Stimulated activated CD8-positive, alpha-beta memory T cell treated with anti-CD3 and anti-CD28 coated beads, Interleukin-7, amount 100 ng/mL, for 48 hours (primary cell): ENCODE measurements at places on chromosomes 1 and 21.

GRCh38 chr21:37365517-37366481 is 774 bp upstream of the DYRK1A start:
- peak; percentile 37 for DNase-seq

- DNase-seq = no peak
Measured at GRCh38 chr21:28177124-28177523, 815.6 kb downstream of the LTN1 start.

DNA sequence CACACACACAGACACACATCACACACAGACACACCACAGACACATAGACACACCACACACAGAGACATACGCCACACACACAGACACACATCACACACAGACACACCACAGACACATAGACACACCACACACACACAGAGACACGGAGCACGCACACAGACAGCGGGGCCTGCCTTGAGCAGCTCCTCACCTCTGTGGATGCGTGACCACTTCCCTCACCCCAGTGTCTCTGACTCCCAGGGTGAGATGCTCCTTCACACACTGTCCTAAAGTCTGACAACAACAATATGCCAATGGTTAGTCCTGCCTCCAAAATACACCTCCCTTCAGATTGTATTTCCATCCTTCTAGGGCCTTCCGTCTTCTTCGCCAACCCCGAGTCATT is 48.2 kb downstream of the IER5 start:
- DNase-seq = no peak

DNA sequence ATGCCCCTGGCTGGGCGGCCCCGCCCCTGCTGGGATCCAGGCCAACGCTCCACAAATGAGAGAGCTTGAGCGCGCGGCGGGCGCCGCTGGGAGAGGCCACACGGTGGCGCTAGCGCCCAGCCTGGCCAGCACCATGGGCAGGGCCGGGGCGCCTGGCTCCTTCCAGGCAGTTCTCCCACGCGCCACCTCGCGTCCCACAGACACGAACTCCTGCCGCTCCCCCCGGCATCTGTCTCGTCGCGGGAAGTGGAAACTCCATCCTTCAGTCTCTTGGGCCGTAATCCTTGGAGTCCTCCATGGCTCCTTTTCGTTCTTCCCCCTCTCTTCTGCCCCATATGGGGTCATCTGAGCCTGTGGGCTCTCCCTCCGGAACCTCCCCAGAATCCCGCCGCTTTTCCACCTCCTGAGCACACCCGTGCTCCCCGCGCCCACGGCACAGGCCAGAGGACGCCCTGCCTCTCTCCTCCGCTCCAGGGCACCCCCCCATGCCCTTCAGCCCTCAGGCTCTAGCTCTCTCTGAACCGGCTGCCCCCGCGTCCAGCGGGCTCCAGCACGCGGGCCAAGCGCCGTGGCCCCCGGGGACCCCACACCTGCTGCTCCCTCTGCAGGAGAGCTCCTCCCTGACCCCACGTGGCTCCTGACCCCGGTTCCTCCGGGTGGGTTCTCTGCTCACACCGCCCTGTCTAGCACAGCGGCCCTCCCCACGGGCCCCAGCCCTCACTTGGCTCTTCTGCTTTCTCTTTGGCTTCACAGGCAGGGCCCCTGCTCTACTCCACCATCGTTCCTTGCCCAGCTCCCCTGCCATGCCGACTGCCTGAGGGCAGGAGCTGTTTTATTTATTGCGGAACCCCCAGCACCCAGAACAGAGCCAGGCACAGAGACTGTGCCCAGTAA is 31.9 kb upstream of the EDN2 start:
- peak; percentile 35 for DNase-seq

GRCh38 chr1:85240174-85240601 is 19.3 kb downstream of the C1orf52 start:
- no peak for DNase-seq

DNA sequence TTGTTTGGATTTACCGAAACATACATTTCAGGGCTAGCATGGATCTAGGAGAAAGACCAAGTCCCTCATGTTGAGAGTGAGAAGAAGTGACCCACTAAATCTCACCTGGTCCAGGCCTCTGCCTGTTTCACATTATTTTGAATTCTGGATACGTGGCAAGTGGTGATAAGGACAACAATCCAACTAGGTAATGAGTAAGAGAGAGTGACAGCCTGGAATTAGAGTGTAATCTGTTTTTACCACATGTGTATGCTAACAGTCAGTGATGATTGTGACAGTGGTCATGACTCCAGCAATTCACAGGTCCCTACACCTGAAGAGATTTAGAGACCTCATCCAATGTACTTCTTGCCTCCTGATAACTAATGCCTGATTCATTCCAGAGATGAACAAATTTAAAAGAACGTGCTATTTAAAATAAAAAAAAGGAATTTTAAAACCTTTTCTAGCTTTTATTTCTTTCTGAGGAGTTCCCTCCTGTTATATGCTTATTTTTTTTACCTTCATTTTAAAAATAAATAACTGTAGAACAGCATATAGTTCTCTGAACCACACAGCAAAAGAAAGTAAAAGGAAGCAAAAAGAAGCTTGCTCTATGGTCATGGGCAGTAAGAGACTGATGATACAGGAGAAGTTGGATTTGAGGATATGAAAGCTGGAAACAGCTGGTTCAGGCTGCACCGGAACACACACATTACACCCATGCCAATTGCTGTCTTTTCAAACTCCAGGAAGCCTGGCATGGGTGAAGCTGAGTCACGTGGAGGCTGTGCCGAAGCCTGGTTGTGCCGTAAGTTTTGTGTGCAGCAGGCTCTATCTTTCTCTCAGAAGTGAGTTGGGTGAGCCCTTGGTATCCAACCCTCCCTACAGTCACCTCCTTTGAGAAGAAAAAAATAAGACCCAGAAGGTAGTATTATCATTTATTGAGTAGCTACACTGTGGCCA is 14.7 kb downstream of the C1orf116 start:
- DNase-seq = no peak

DNA sequence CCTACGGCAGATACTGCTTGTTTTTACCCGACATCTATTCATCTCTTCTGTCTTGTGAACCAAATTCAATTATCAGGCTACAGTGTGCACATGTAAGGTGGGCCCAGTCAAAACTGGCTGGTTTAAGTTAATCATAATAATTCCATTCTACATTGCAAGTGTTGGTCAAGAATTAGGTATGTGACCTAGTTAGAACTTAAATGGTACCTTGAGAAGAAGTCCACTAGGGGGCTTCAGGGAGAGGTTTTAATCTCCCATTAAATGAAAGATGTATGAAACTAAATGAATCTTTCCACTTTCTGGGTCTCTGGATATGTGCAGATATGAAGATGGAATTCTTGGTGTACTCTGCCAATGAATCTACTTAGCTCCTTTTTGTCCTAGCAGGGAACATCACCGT is 187.1 kb downstream of the CDC42BPA start:
- no peak for DNase-seq

DNA sequence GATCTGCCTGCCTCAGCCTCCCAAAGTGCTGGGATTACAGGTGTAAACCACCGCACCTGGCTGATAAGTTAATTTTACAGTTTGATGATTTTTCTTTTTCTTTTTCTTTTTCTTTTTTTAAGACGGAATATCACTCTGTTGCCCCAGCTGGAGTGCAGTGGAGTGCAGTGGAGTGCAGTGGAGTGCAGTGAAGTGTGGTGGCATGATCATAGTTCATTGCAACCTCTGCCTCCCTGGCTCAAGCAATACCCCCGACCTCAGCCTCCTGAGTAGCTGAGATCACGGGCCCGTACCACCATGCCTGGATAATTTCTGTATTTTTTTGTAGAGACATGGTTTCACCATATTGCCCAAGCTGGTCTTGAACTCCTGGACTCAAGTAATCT is 84.4 kb upstream of the CXADR start:
- DNase-seq = no peak

DNA sequence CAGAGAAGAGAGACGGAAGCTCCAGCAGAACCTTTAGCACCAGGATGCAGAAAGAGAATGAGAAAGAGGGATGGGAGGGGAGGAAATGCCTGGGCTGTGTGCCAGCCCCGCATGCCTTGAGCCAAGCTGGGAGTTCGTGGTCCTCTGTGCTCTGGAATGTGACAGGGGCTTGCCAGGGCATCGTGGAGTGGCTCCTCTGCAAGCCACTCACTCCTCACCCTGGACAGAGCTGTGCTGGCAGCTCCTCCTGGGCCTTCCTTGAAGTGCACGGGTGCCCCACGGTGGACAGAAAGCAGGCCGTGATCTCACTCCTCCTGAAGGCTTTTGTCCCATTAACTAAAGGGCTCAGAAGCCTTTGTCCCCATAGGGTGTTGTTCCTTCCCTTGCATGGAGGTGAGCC is 34.8 kb upstream of the PRELP start:
- no peak for DNase-seq

DNA sequence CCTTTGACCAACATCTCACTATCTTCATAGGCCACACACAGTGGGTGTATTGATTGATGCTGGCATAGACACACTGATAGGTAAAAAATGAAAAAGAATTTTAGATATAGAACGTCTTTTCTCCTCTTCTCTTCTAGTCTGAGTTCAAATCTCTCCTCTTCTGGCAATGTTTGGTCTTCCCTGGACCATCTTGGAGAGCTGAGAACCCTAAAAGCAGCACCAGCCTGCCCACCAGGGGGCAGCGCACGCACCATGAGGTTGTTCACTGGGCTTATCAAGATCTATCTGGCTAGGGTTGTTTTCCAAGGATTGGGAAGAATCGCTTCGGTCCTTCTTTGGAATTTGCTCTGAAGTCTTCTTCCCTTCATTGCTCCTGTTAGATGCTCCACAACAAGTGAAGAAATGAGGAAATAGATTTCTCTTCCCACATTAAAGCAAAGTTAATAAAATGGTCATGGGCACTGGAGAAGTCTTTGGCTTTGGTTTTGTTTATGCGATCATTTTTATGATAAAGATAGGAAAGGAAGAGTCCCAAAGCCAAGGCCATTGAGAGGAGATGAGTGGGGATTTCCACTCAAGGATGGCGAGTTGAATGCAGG is 104.0 kb upstream of the OLIG2 start:
- no peak for DNase-seq

DNA sequence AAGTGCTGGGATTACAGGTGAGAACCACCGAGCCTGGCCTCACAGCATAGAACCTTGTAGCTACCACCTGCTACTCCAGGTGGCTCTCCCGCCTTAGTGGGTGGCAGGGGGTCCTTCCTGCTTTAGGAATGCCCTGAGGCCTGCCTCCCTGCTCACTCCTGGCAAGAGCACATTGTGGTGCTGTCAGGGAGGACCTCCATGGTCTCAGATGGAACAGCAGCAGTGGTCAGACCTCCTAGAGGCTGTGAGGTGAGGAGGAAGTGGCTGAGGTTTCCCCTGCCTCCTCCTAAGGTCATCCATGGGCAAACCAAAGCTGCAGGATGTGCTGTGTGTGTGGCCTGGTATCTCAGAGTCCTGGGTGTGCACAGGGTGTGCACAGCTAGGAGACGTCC is 6.7 kb downstream of the SOX13 start:
- no peak for DNase-seq

- DNase-seq = no peak
Measured at GRCh38 chr1:225709101-225709500, 56.2 kb upstream of the ENAH start.

DNA sequence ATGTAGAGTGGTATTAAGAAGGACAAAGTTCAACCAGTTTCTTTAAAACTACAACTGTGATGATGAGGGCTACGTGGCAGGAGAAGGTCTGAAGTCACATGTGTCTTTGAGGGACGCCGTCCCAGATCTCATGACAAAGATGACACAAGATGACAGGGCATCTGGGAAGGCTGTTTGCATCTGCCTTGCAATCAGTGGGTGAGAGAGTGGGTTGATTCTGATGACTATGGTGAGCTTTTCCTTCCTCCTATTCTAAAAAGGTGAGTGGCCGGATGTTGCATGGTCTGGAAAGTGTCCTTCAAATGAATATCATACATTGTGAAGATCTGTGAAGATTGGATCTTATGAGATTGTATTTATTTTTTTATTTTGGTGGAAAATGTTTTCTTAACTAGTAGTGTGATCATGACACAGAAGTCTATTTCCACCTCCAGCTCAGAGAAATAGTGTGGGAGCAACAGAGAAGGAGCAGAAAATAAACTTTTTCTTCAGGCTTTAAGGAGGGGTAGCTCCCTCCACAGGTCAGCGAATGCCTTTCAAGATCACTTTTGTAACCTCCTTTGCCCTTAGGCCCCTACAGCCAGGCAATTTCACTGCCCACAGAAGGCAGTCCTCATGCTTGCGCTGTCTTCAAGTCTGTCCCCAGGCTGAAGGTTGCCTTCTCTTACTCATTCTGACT is 76.0 kb upstream of the ATF3 start:
- DNase-seq = no peak

DNA sequence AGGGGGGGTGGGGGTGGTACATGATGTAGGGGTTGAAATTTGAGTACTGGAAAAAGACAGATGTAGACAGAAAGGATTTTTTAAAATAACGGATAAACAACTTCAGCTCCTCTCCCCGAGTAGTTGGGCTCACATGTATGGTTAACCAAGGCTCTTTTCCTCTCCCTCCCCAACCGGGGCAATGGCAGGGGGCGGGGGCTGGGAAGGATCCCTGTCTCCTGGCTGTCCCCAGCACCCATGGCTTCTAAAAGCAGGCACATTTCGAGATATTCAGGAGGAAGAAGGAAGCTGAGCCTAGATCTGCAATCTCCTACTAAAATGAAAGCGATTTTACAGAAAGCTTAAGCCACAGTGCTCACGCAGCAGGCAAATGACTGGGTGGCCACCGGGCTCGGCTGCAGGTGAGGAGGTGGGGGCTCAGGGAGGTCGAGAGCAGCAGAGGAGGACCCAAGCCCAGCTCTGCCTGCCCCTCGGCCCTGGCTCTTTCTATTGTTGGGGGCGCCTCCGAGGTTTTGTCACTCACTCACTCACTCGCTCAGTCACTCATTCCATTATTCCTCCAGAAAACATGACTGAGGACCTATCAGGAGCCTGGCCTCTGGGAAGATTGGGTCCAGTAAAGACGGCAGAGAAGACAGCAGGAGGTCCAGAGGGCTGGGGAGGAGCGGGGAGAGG is 573.3 kb downstream of the PTPRU start:
- no peak for DNase-seq

GRCh38 chr21:35216996-35217395 is 167.9 kb upstream of the RUNX1 start:
- DNase-seq = no peak

GRCh38 chr21:45376459-45377324 is 28.3 kb upstream of the COL18A1 start:
- DNase-seq = no peak

- no peak for DNase-seq
Measured at GRCh38 chr1:9687874-9688582, 36.5 kb downstream of the PIK3CD start.

GRCh38 chr1:160245434-160245833 is 16.9 kb downstream of the DCAF8 start:
- no peak for DNase-seq
